Motor neuron (in vitro differentiated cells): ENCODE measurements at places on chromosomes 4 and X. TPM values are rescaled to one million over a fixed set of nuclear protein-coding genes. Genes with fewer than 3 reads are reported as not detected.

The DIAPH2 gene
- total RNA-seq, result 2.3 and 2.6 TPM in 2 replicates

The GRIA2 gene
- 7.0 and 27.1 TPM in 2 replicates for total RNA-seq

The PAGE1 gene
- total RNA-seq, result not detected in 2 replicates

The SNCA gene
- total RNA-seq, result 0.19 and 0.73 TPM in 2 replicates

The CSAG1 gene
- total RNA-seq, result not detected in 2 replicates

The UGT2B17 gene
- total RNA-seq, result not detected in 2 replicates

The GLOD5 gene
- not detected in 2 replicates for total RNA-seq

The DCHS2 gene
- 12.0 and 12.1 TPM in 2 replicates for total RNA-seq

The TMPRSS11A gene
- total RNA-seq, result 0.13 and 0.14 TPM in 2 replicates

The SORCS2 gene
- total RNA-seq, result 11.7 and 14.0 TPM in 2 replicates

The KCNIP4 gene
- 3.2 and 3.8 TPM in 2 replicates for total RNA-seq

The ARSJ gene
- total RNA-seq, result 3.4 and 3.5 TPM in 2 replicates

The TMEM271 gene
- total RNA-seq, result not detected in 2 replicates

The KLB gene
- total RNA-seq, result 1.2 and 1.4 TPM in 2 replicates

The RAB41 gene
- total RNA-seq, result 0.86 TPM in 1 of 2 replicates, not detected in the other

The SATL1 gene
- 0.82 and 1.6 TPM in 2 replicates for total RNA-seq

The CXCL6 gene
- 0.38 and 0.64 TPM in 2 replicates for total RNA-seq

The EDA2R gene
- 7.2 and 10.3 TPM in 2 replicates for total RNA-seq

The FGA gene
- 0.52 and 0.53 TPM in 2 replicates for total RNA-seq

The SSX4 gene
- total RNA-seq, result 0.69 TPM in 1 of 2 replicates, not detected in the other

The NALF2 gene
- total RNA-seq, result 5.4 and 6.5 TPM in 2 replicates

The FANCB gene
- 6.2 and 7.4 TPM in 2 replicates for total RNA-seq

The SPCS3 gene
- total RNA-seq, result 77.4 and 85.9 TPM in 2 replicates

The CA5B gene
- 1.8 and 2.1 TPM in 2 replicates for total RNA-seq

The NPY5R gene
- total RNA-seq, result 0.10 TPM in 1 of 2 replicates, not detected in the other

The HSPA4L gene
- 34.6 and 39.6 TPM in 2 replicates for total RNA-seq

The GPR143 gene
- 0.44 TPM in 1 of 2 replicates, not detected in the other for total RNA-seq
